ENCODE measurements at places on chromosomes 12 and 14. TPM values are rescaled to one million over a fixed set of nuclear protein-coding genes. Genes with fewer than 3 reads are reported as not detected.

HHIPL1 gene
- total RNA-seq = 9.9 TPM

- H3K4me1 ChIP-seq = peaks cover 6% of the 10 kb centered on the region
- no peaks in the 10 kb centered on the region for H3K36me3 ChIP-seq
- H3K4me3 ChIP-seq = no peak overlapping the region
- no peak for DNase-seq
Measured at GRCh38 chr14:68361231-68361630, 431.6 kb downstream of the ZFP36L1 start.

SLC38A4 gene
- total RNA-seq = 1.8 TPM

MSRB3 gene
- total RNA-seq = 31.3 TPM

COPS7A gene
- total RNA-seq = 67.0 TPM

GRCh38 chr12:124833693-124834122, 30.0 kb downstream of the SCARB1 start:
- no peak overlapping the region for H3K4me3 ChIP-seq
- H3K27ac ChIP-seq = no peak overlapping the region
- H3K27me3 ChIP-seq = no peaks in the 10 kb centered on the region
- H3K4me1 ChIP-seq = peaks cover 20% of the 10 kb centered on the region
- no peak for DNase-seq

GRCh38 chr12:6225630-6226001, 25.4 kb downstream of the CD9 start:
- H3K27me3 ChIP-seq = no peaks in the 10 kb centered on the region
- DNase-seq = no peak
- no peak overlapping the region for H3K4me3 ChIP-seq
- H3K4me1 ChIP-seq = peaks cover 31% of the 10 kb centered on the region
- peak overlapping the region; percentile 74 for H3K27ac ChIP-seq
- H3K36me3 ChIP-seq = peaks cover 6% of the 10 kb centered on the region

GRCh38 chr12:15794196-15794595, 5.0 kb upstream of the EPS8 start:
- no peak overlapping the region for H3K4me3 ChIP-seq
- H3K27ac ChIP-seq = no peak overlapping the region
- DNase-seq = no peak
- no peaks in the 10 kb centered on the region for H3K27me3 ChIP-seq
- H3K36me3 ChIP-seq = no peaks in the 10 kb centered on the region

CLEC2A gene
- not detected for total RNA-seq

SOAT2 gene
- total RNA-seq = not detected

DNA sequence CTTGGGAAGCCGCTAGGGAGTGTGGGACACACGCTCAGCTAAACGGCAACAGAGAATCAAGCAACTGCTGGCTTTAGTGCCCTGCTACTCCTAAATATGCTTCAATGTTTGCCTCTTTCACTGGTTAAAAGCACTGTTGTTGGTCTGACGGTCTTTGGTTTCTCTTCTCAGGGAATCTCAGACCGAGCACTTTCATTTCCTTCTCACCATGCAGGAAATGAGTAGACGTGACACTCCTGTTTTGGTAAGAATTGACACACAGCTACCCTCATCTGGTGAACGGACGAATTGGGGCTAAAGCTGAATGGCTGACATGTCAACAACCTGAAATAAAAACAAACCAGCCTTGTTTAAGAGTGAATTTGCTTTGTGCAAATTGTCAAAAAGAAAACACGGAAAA, 57.5 kb upstream of the PIWIL1 start:
- no peaks in the 10 kb centered on the region for H3K36me3 ChIP-seq
- H3K27ac ChIP-seq = no peak overlapping the region
- no peaks in the 10 kb centered on the region for H3K4me1 ChIP-seq
- H3K4me3 ChIP-seq = no peak overlapping the region
- no peaks in the 10 kb centered on the region for H3K27me3 ChIP-seq
- DNase-seq = no peak

DNA sequence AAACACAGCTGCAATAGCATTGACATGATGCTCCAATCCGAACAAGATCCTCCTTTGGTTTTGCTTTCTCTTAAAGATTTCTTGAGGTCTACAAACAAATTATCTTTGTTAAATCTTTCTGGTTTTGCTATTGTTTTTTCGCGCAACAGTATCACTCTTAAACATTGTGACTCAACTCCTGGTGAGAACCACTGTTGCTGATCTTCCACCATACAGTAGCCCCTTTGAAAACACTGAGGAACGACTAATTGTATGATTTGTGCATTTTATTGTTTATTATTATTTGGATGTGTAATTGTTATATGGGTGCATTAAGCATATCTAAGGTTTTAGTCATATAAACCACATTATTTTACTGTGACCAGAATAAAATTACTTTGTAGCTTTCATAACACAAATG, 282.8 kb downstream of the EGLN3 start:
- no peaks in the 10 kb centered on the region for H3K27me3 ChIP-seq
- no peaks in the 10 kb centered on the region for H3K4me1 ChIP-seq
- DNase-seq = peak; percentile 58

THAP2 gene
- 6.9 TPM for total RNA-seq

- no peaks in the 10 kb centered on the region for H3K4me1 ChIP-seq
- H3K27me3 ChIP-seq = no peaks in the 10 kb centered on the region
- no peak overlapping the region for H3K27ac ChIP-seq
- no peak for DNase-seq
- no peak overlapping the region for H3K4me3 ChIP-seq
Measured at GRCh38 chr14:105999361-106000028, 473.1 kb downstream of the TMEM121 start.

SLC2A3 gene
- total RNA-seq = 95.0 TPM

IL22 gene
- not detected for total RNA-seq

TNS2 gene
- 52.4 TPM for total RNA-seq

- H3K27me3 ChIP-seq = no peaks in the 10 kb centered on the region
- no peak overlapping the region for H3K27ac ChIP-seq
Measured at GRCh38 chr12:63814146-63814772, 30.2 kb upstream of the SRGAP1 start.

DNA sequence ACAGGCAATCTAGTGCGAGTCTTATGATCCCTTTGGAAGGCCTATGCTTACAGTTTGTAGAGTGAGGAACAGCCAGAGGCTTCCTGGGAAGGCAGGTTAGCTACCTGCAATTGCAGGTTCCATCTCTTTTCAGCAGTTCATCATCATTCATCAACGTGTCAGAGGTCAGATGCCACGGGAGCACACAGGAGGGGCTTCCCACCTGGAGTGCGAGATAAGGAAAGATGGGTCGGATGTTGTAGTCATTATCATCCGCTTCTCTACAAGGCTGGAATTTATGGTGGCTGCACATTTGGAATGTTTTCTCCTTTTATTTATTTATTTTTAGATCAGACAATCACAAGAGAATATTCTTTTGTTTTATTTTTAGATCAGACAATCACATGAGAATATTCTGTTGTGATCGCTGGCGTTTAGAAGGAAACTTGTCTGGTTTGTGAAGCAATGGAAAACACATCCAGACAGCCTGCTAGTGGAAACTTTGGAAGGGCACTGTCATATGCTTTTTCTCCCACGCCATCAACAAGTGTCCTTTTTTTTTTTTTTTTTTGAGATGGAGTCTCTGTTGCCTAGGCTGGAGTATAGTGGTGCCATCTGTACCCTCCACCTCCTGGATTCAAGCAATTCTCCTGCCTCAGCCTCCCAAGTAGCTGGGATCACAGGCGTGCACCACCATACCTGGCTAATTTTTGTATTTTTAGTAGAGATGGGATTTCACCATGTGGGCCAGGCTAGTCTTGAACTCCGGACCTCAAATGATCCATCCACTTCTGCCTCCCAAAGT, 1.9 kb upstream of the BICD1 start:
- no peaks in the 10 kb centered on the region for H3K36me3 ChIP-seq
- no peaks in the 10 kb centered on the region for H3K27me3 ChIP-seq
- DNase-seq = no peak
- H3K27ac ChIP-seq = no peak overlapping the region

DNA sequence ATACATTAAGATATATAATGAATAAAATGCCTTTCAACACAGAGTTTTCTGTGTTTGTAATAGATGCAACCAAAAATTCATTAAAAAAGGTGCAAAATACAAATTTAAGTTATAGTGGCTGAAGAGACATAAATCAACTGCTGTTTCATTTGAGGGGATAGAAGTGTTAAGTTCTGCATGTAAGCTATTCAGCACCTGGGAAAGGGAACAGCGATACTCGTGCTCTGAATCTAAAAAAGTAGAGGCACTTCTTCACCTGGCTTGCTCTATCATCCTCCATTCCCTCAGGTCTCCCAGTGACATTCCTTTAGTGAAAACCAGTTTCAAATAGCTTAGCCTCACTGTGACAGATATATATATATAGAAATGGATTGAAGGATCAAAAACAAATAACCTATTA, 222.6 kb downstream of the ACSS3 start:
- no peak overlapping the region for H3K27ac ChIP-seq
- H3K27me3 ChIP-seq = no peaks in the 10 kb centered on the region
- DNase-seq = peak; percentile 16

PRIMA1 gene
- not detected for total RNA-seq

DNA sequence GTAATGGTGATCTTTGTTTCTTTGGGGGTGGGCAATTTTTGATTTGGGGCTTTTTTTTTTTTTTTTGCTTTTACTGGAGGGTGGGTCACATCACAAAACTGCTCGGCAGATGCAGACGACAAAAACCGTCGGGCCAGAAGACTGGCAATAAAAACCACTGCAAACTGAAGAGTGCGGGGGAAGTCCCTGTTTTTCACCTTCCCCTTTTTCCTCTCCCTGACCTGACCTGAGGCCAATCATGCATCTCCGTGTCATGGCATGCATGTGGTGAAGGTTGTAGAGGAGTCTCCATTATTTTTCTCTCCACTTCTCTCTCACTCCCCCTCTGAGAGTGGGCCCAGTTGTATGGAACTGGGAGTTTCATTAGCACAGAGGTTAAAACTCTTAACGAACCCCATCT, 57.5 kb downstream of the AP5M1 start:
- H3K36me3 ChIP-seq = no peaks in the 10 kb centered on the region
- no peak overlapping the region for H3K4me3 ChIP-seq
- no peaks in the 10 kb centered on the region for H3K27me3 ChIP-seq

DNA sequence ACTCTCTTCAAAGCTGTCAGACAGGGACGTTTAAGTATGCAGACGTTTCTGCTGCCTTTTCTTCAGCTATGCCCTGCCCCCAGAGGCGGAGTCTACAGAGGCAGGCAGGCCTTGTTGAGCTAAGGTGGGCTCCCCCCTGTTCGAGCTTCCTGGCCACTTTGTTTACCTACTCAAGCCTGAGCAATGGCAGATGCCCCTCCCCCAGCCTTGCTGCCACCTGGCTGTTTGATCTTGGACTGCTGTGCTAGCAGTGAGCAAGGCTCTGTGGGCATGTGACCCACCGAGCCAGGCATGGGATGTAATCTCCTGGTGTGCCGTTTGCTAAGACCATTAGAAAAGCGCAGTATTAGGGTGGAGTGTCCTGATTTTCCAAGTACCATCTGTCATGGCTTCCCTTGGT, 900.4 kb upstream of the MDGA2 start:
- H3K4me3 ChIP-seq = no peak overlapping the region
- H3K27me3 ChIP-seq = no peaks in the 10 kb centered on the region
- H3K27ac ChIP-seq = no peak overlapping the region
- H3K36me3 ChIP-seq = no peaks in the 10 kb centered on the region
- H3K4me1 ChIP-seq = no peaks in the 10 kb centered on the region

DNA sequence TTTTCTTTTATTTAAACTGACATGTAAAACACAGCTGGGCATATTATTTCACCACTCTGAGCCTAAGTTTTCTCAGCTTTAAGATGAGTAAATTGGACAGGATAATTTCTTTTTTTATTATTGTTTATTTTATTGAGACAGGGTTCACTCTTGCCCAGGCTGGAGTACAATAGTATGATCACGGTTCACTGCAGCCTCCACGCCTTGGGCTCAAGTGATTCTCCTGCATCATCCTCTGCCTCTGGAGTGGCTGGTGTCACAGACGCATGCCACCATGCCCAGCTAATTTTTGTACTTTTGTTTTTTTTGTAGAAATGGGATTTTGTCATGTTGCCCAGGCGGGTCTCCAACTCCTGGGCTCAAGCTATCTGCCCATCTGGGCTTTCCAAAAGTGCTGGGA, 12.7 kb downstream of the BMAL2 start:
- peaks cover 10% of the 10 kb centered on the region for H3K4me1 ChIP-seq
- H3K36me3 ChIP-seq = no peaks in the 10 kb centered on the region
- no peaks in the 10 kb centered on the region for H3K27me3 ChIP-seq
- no peak overlapping the region for H3K27ac ChIP-seq
- no peak for DNase-seq

DNA sequence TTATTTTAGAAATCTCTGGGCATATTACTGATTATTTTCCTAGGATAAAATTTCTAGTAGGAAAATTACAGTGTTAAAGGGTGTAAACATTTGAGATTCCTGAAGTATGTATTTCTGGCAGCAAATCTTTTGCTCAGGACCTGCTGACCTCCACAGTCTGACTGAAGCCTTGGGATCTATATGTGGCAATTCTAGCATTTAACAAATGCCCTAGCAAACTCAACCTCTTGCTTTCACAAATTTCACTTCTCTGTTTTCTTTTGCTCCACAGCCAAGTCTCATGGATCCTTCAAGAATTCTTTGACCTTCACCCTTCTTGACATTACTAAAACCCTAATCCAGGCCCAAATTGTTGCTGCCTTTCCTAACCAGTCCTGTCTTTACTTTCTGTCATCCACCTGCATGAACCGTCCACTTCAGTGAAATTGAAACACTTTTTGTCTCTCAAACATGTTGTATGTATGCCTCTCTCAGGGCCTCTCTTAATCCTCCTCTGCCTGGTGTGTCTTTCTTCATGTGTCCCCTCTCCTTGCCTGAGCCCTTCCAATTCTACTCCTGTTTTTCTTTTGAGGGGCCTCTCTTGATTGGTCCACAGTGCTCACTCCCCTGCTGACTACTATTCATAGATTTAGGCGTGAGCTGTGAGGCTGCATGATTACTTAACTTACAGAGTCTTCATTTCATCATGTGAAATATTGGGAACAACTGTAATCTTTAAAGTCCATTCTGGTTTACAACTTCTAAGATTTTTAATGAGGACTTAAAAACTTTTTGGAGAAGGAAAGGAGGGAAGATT, 5.1 kb upstream of the DYRK4 start:
- H3K4me3 ChIP-seq = no peak overlapping the region
- H3K27ac ChIP-seq = no peak overlapping the region
- peaks cover 2% of the 10 kb centered on the region for H3K36me3 ChIP-seq
- DNase-seq = no peak

All from fibroblast of lung (primary cell).